CD4-positive, alpha-beta T cell treated with Interleukin-6 at 100 ng/mL for 8 hours (primary cell): ENCODE measurements at places on chromosomes 4 and X.

DNA sequence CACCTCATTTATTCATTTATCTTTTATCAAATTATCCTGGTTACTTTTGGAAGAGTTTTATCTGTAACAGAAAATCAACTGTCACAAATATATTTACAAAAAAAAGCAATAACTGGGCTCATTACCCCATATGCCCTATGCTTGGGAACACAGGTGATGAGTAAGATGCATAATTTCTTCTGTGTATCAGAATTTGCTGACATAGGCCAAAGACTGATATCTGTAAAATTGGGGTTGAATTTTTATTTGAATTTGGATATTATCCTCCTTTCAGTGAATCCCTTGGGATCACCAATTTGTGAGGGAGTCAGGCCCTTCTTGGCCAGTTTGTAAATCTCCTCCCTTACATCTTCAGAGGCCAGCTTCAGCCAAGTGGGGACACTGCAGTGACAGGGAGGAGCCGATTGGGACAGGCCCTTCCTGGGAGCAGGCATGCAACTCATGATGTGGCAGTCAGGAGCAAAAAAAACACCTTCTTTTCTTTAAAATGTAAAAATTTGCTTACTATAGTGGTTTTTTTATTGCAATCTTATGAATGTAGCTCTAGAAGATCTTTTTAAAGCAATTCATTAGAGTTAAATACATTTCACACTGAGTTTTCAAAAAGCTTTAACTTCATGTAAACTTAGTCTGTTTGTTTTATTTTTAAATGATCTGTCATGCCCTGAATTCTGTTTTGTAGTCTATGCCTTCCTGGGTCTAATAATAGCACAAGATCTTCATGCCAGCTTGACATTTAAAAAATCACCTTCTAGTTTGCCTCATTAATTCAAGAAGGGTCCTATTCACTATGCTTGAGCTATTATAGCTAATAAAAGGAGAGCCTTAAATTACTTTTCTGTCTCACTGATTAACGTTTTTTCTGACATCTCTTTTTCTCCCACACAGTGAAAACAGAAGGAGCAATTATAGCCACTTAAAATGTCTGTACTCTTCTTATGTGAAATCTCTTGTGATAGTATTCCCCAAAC, 136.6 kb upstream of the SPRY1 start:
- no peak for DNase-seq

- DNase-seq: no peak
Measured at GRCh38 chr4:167717495-167717894, 374.8 kb upstream of the ANXA10 start.

DNA sequence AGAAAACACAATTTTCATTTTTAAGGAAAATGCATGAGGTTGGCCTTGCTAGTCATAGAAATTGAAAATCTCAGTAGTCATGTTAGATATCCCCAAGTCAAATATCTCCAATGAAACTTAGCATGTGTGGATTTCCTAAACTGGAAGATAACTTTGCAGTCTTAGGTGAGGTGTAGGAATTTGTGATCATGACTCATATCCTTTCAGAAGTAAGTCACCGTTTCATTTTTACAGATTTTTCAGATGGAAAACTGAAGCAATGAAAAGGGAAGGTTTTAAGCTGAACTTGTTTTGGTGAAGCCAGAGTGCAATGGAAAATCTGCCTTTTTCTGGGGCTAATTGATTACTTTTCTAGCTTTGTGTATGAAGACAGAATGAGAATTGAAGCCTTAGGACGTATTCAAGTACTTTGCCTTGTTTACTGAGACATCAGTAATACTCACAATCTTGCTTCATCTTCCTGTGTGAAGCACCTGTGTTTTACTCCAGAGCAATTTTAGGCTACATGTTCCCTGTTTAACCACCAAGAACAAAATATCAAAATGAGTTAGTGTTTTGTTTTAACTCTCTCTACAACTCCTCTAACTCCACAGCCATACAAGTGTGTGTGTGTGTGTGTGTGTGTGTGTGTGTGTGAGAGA, 1662.8 kb upstream of the ADGRL3 start:
- no peak for DNase-seq

DNA sequence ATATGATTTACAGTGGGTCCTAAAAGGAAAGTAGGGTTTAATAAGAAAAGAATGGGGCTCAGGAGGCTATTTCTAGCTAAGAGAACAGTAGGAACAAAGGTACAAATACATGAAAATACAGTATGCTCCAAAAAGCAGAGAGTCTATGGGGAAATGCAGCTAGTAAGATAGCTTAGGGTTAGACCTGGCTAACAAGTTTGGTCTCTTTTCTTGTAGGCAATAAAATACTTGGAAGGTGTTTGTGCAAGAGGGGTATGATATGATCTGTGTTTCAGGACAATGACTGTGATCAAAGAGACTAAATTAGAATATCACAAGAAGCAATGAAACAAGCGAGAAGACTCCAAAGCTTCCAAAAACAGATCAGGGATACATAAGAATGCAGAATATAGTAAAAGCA, 33.5 kb upstream of the SH3KBP1 start:
- DNase-seq: no peak

- no peak for DNase-seq
Measured at GRCh38 chr4:55613621-55614020, 21.6 kb upstream of the PDCL2 start.

- DNase-seq: no peak
Measured at GRCh38 chr4:173513651-173514050, 16.4 kb downstream of the HAND2 start.

DNA sequence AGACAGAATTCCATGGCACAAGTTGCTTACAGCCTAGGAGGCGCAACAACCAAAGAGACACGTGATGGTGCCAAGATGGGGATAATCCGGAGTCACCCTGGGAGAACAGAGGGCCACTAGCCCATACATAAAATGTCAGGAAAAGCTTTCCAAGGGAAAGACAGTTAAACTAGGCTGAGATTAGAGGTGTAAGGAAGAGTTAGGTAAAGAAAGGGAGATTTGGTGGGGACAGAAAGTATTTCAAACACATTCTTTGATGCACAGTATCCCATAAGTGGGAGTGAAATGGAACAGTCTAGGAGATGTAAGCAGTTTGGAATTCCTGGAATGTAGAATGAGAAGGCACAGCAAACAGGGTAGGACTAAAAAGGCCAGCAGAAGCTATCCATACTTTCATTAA, 860.9 kb upstream of the LCORL start:
- no peak for DNase-seq

DNA sequence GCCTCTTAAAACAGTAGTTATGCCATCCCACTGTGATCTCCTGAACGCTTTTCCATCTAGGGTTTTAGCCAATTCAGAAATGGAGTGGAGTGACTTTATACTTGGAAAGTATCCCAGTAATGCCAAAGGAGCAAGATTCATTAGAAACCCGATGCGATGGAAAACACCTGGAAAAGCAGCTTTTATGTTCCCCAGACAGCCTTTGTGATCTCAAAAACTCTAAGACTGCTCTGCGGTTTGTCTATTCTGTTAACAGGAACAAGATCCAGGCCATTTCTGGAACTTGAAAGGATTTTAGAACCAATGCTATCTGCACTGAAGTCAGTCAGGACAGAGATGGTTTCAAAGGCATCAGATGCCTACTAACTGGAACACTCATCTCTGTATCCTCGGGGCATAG, 145.1 kb downstream of the APBB2 start:
- DNase-seq: no peak

- DNase-seq: no peak
Measured at GRCh38 chr4:119525771-119526712, 102.6 kb downstream of the PDE5A start.

DNA sequence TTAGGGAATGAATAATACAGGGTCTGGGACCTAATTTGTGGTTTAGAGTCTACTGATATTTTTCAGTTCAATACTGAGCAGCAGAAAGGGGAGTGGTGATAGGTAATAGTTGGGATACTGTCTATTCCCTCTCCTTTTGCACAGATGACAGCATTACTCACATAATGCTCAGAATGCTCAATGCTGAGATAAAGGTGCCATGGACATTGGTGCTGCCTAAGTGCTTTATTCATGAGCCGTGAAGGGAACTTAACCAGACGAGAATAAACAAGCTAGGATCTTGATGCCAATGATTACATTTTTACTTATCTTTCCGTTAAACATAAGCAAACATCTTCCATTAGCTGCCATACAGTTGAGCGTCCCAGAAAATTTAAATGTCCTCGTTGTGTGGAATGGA, 75.6 kb downstream of the STK32B start:
- no peak for DNase-seq

- no peak for DNase-seq
Measured at GRCh38 chrX:129239371-129239770, 283.9 kb downstream of the SMARCA1 start.

- no peak for DNase-seq
Measured at GRCh38 chr4:16692524-16692923, 205.9 kb downstream of the LDB2 start.

GRCh38 chr4:115883847-115884246, 770.4 kb upstream of the NDST4 start:
- no peak for DNase-seq

- no peak for DNase-seq
Measured at GRCh38 chr4:40688446-40689095, 58.9 kb upstream of the RBM47 start.

GRCh38 chr4:2273657-2274319, 11.9 kb upstream of the MXD4 start:
- DNase-seq: no peak

GRCh38 chrX:19956923-19957322, 33.9 kb downstream of the BCLAF3 start:
- no peak for DNase-seq

DNA sequence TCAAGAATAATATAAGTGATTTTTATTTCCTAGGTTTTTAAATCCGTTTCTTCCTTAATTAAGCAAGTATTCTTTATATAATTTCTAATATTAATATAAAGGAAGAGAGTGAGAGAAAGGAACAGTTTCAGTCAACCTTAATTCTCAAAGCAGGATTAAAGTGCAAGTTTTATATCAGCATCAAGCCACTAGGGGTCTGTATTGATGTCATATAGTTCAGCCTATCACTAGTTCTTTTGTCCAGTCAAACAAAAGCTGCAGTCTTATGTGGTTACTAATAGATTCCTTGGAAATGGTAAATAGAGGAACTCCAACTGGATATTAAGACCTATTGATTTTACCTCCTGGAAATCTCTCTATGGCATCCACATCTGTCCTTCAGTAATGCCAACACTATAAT, 82.0 kb downstream of the NAP1L3 start:
- no peak for DNase-seq

DNA sequence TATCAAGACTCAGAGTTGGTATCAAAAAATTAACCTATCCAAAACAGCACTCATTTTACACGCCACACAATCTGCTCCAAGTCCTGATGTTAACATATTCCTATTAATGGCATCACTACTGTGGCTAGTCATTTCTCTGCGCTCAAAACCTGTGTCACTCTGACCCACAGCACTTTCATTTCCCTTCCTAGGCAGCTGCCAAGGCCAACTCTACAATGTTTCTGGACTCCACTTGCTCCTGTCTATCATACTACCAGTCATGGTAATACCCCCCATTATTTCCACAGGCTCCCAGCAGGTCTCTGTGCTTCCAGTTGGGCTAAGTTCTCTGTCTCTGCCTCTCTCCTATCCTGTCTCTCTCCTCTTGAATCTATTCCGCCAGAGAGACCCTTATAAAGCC, 323.6 kb downstream of the NR3C2 start:
- no peak for DNase-seq

DNA sequence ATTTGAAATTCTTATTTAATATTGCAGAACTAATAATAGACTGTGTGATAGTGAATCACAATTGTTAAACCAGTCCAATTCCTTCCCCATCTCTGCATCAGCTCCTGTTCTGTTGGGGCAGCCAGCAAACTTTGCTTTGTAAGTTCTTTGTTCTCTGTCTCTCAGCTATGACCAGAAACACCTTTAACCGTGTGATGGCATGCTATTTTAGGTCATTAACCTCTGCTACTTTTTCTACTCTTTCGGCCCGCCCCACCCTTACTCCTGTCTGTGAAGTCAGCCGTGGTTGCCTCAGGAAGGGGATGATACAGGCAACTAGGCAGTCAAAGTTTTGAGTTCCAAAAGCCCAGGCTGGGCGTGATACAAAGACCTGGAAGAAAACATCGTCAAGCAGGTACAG, 51.3 kb upstream of the EGFL6 start:
- DNase-seq: no peak

DNA sequence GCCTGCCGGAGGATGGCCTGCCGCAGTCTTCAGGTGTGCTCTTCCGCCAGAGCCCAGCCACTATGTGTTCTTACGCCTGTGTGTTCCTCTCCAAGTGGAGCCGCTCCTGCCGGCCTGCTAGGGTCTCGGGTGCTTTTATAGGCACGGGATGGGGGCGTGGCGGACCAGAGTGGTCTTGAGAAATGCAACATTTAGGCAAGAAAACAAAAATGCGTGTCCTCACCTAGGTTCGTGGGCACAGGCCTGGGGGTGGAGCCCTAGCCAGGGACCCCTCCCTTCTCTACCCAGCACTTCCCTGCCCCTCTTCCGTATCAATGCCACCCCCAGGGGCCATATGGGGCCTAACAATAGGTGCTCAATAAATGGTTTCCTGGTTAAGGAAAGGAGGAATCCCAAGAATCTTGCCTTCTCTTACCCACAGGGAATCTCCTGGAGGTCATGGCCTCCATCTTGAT, 34.4 kb upstream of the LRBA start:
- DNase-seq: no peak

- no peak for DNase-seq
Measured at GRCh38 chr4:68569466-68570121, 6.5 kb downstream of the UGT2B17 start.

GRCh38 chr4:78784236-78784865, 8.2 kb downstream of the BMP2K start:
- no peak for DNase-seq

GRCh38 chr4:75048208-75048879, 115.4 kb downstream of the PARM1 start:
- DNase-seq: no peak

GRCh38 chrX:96989830-96990571, 106.3 kb downstream of the RPA4 start:
- no peak for DNase-seq

DNA sequence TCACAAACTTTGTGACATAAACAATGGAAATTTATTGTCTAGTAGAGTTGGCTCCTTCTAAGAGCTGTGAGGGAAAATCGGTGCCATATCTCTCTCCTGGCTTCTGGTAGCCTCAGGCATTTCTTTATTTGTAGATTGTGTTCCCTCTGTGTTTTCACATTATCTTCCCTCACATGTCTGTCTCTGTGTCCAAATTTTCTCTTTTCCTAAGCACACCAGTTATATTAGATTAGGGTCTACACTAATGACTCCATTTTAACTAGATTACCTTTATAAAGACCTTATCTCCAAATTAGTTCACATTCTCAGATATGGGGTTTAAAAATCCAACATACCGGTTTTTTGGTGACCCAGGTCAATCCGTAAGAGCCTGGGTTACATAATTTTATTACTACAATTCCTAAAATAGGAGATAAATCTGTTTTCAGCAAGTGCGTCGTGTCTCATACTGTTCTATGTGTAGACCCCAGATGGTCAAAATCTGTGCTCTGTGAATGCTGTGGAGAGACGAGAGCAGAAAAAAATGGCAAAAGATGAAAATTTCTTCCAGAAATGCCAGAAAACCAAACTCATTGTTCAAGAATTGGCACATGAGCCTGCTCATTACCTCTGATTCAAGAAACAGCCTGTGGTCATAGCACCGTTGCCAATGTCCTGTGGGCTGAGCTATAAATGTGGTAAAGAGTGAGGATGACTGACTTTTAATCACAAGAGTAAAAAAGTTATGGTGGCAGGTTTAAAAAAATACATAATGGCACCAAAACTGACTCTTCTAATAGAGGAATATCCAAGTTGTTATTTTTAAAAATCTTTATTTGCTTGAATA, 574.7 kb downstream of the PCDH7 start:
- no peak for DNase-seq

GRCh38 chr4:15202481-15202880, 200.2 kb downstream of the CPEB2 start:
- no peak for DNase-seq

GRCh38 chr4:149279331-149279730, 536.3 kb downstream of the IQCM start:
- no peak for DNase-seq
